ENCODE measurements at places on chromosomes 3 and 15.

DNA sequence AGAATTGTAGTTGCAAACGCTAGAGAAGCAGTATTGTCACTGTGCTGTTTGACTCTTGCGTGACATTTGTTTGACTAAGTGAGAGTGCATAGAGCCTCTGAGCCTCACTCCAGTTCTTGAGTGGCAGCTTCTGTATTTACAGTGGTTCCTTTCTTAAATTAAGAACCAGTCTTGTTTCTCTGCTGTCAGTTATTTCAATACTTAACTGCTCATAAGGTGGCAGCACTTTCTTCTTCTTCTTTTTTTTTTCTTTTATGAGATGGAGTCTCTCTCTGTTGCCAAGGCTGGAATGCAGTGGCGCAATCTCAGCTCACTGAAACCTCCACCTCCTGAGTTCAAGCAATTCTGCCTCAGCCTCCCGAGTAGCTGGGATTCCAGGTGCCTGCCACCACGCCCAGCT is 372.1 kb downstream of the LPP start:
- DNase-seq, result no peak

DNA sequence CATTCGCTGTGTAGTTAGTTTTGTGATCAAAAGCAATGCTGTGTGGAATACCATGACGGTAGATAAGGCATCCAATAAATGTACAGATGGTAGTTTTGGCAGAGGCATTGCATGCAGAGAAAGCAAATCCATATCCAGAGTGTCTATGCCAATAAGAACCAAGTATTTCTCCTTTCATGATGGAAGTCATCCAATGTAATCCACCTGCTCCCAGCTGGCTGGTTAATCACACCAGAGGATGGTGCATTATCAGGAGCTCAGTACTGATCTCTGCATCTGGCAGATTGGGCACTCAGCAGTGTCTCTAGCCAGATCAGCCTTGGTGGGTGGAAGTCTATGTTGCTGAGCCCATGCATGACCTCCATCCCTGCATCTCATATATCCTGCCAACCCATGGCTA is 677.7 kb upstream of the NECTIN3 start:
- DNase-seq, result no peak

- DNase-seq, result no peak
These were observed 184.8 kb downstream of the LSAMP start for GRCh38 chr3:116260491-116260890.

DNA sequence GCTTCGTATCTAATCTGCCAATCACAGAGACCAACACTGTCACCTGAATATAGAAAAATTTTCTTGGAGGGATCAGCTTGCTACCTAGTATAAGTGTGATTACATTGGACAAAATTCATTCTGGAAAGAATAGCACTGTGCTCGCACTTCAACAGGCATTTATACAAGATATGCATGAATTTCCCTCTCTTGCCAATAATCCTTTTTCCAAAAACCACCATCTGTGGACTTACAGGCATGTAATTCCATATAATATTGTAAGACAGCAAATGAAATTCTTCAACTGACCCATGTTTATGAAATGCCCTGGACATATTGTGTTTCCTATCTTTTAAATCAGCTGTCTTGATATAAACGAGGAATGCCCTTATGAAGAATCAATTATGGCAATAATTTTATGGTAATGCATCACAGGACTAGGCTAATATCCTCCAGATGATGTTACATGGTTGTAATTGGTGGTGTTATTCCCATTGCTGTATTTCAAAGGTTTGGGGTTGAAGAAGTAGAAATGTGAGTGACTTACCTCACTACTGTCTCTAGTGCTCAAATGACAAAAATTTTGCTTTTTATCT is 861.4 kb upstream of the NECTIN3 start:
- no peak for DNase-seq

GRCh38 chr3:149296972-149297371 is 36.5 kb downstream of the TM4SF18 start:
- DNase-seq, result no peak

Measured in CD4-positive, alpha-beta T cell treated with Interleukin-1 beta for 1 hour (primary cell).